Left lobe of liver (tissue), 2 donors: ENCODE measurements at places on chromosomes 13 and 19. TPM values are rescaled to one million over a fixed set of nuclear protein-coding genes. Genes with fewer than 3 reads are reported as not detected.

WDR88 gene
- total RNA-seq, result not detected

DNA sequence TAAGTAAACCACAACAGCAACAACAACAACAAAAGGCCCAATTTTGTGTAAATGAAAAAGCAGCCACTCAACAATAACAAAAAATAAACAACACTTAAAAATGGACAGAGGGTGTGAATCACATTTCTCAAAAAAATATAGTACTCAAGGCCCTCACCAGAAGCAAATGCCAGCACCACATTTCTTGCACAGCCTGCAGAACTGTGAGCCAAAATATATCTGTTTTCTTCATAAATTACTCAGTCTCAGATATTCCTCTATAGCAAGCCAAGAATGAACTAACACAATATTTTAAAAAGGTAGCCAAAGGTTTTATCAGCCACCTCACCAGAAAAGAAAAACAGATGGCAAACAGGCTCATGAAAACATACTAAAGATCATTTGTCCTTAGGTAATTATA is 3.9 kb upstream of the CD33 start:
- no peak for DNase-seq

GRCh38 chr19:5116292-5116691 is 147.4 kb downstream of the KDM4B start:
- DNase-seq, result no peak

GRCh38 chr19:9507285-9507684 is 8.9 kb upstream of the ZNF560 start:
- no peak for DNase-seq

- peak; percentile 88 for DNase-seq
These were observed 15.9 kb downstream of the TICAM1 start for GRCh38 chr19:4815426-4816201.

DNA sequence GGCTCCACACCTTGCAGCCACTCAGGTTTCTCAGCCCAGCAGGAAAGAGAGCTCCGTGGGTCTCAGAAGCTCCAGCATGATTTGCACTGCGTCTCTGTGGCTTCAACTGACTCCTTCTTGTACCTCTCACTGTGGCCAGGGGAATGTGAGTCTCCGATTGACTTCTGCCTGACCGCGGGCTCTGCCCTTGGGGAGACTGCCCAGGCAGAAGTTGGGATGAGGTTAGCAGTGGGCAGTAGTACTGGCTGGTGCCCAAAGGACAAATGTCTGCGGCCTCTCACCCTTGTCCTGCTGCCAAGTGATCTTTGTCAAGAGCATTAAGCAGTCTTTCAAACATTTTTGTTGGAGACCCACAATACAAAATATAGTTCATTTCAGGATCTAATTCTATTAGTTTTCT is 34.4 kb upstream of the FXYD3 start:
- peak; percentile 91 for DNase-seq

- DNase-seq, result no peak
These were observed 181.3 kb downstream of the PCDH9 start for GRCh38 chr13:67048821-67049150.

GRCh38 chr13:97716746-97717145 is 236.7 kb upstream of the IPO5 start:
- DNase-seq, result no peak

PPP1R13L gene
- 8.0 TPM for total RNA-seq

MAP3K10 gene
- 7.7 TPM for total RNA-seq

DNA sequence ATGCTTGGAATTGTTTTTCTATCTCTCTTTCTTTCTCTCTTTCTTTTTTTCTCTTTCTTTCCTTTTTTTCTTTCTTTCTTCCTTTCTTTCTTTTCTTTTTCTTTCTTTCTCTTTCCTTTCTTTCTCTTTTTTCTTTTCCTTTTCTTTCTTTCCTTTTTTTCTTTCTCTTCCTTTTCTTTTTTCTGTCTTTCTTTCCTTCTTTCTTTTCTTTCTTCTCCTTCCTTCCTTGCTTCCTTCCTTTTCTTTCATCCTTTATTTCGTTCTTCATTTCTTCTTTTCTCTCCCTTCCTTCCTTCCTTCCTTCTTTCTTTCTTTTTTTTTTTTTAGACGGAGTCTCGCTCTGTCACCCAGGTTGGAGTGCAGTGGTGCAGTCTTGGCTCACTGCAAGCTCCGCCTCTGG is 1.9 kb upstream of the MEX3D start:
- no peak for DNase-seq

DNA sequence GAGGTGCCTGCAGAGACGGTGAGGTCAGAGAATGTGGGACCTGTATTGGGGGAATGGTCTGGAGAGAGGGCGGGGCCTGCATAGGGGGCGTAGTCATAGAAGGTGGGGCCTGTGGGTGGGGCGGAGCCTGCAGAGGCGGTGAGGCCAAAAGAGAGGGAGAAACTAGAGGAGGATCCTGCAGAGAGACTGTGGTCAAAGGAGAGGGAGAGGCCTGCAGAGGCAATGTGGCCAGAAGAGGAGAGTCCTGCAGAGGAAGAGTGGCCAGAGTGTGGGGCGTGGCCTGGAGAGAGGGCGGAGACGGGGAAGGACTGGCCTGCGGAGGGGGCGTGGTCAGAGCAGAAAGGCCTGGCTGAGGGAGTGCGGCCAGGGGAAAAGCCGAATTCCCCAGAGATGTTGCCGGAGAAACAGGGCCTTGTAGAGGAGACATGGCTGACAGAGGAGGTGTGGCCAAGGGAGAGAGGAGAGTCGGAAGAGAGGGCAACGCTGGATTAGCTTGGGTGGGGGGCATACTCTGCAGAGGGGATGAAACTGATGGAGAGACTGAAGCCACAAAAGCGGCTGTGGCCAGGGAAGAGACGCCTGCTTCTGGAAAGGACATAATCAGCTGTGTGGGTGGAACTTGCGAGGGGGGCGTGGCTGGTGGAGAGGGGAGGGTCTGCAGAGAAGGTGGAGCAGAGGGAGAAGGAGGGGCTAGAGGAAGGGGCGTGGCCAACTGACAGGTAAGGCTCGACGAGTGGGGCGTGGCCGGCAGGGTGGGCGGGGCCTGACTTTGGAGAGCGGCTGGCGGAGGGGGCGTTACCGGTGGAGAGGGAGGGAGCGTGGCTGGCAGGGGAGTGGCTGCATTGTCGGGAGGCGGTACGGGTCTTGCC is 2.5 kb downstream of the PRR36 start:
- peak; percentile 76 for DNase-seq

DNA sequence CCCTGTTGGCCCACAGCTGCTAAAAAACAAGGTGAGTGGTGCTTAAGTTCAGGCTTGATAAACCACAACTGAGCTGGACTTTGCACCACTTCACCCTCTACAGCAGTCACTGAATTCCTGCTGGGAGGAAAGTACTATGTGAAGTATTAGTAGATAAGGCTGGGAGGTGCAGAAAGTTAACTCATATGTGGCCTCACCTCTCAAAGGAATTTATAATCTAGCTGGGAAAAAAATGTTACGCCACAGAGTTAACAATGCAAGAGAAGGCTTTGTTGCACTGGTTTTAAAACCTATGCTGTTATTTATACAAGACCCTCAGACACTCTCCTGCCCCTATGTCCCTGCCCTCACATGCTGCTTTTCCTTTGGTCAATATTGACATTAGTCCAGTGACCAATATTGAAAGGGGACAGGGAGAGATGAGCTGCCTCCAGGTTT is 60.9 kb downstream of the LIG4 start:
- DNase-seq, result peak; percentile 60

DNA sequence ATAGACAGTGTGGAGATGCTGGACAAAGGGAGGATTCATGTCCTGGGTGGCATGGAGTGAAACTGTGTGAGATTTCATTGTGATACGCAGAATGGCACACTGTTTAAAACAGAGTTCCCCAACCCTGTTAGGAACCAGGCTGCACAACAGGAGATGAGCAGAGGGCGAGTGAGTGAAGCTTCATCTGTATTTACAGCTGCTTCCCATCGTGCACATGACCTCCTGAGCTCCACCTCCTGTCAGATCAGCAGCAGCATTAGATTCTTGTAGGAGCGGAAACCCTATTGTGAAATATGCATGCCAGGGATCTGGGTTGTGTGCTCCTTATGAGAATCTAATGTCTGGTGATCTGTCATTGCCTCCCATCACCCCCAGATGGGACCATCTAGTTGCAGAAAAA is 72.5 kb downstream of the RAP2A start:
- no peak for DNase-seq

DNA sequence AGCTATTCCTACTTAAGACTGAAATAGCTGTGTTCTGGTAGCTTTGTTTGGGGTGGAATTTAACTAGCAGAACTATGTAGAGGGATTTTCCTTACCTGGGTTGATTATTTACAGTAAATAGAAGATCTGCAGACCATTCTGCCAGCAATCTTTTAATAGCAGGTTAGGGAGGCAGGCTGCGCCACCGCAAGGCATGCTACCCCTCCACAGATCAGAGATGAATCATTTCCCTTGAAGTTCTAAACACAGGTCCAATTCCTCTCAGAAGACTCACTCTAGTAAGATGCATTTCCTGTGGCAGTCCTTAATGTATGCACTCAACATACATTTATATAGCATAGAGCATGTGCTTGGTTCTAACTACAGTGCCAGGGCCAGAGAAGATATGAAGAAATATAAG is 109.0 kb downstream of the TNFRSF19 start:
- DNase-seq, result no peak

DNA sequence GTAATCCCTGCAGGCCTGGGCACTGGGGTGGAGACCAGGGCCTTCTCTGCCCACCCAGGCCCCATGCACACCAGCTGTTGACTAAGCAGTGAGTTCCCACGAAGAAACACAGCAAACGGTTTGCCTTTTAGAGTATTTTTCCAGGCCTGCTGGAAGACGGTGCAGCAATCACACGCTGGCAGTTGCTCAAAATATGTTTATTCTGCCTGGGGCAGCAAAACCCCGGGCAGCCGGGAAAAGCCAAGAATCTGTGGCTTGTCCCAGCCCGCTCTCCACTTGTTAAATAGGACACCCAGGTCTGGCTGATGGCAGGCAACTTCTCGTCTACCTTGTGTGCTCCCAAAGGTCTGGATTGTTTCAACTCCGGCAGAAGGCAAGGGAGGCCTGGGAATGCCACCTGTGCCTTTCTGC is 40.8 kb downstream of the GGACT start:
- DNase-seq, result peak; percentile 81

DNA sequence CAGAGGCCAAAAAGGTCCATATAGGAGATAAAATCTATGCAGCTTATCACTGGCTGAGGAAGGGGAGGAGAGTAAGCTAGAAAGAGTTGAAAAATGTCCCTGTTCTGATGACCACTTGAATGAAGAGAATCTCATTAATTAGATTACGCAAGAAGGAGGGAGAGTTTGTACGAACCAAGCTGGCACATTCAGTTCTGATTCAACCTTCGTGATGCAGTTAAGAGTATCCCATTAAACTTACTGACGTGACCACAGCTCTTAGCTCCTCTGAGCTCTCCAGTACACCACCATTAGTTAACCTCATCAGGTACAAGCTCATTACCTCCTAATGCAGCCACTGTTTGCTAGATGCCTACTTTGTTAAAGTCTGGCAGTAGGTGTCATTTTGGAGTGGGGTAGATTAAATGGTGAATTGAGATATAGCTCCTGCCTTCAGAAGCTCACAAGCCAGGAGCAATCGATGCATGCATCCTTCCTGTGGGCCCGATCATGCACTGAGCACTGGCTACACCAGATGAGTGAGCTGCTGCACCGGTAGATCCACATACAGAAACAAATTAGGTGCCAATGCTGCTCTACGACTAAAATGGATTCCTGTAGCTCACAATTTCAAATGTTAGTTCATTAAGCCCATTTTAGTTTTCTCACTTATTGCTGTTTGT is 458.3 kb downstream of the COG6 start:
- no peak for DNase-seq

GRCh38 chr13:106548064-106548696 is 12.7 kb upstream of the EFNB2 start:
- DNase-seq, result no peak

GRCh38 chr13:48680756-48681392 is 27.1 kb downstream of the CYSLTR2 start:
- no peak for DNase-seq

GRCh38 chr19:54473071-54473891 is at the start of gene CDC42EP5:
CDC42EP5 (minus strand) TSS chr19:54473296; CDS start chr19:54465547, 7,749 bp downstream.
- no peak for DNase-seq

GRCh38 chr13:51707461-51707860 is 96.5 kb downstream of the DHRS12 start:
- DNase-seq, result no peak

DNA sequence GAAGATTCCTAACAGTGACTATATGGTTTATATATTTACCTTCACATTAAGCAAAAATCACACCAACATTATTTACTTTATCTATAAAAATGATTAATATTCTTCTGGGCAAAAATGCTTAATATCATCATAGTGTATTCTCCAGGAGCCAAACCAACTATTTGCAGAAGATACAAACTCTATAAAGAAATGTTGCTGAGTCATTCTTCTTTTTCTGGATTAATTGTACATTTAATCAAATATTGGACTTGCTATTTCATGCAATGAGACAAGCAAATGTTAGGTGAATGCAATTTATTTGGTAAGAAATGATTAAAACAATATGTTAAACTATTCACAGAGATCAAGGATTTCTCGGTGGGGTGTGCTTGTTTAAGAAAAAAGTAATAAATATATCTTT is 1075.8 kb downstream of the PCDH9 start:
- DNase-seq, result no peak

SMAD9 gene
- total RNA-seq, result 0.70 TPM

GARIN5B gene
- not detected for total RNA-seq

RGS9BP gene
- 0.10 TPM for total RNA-seq

DNA sequence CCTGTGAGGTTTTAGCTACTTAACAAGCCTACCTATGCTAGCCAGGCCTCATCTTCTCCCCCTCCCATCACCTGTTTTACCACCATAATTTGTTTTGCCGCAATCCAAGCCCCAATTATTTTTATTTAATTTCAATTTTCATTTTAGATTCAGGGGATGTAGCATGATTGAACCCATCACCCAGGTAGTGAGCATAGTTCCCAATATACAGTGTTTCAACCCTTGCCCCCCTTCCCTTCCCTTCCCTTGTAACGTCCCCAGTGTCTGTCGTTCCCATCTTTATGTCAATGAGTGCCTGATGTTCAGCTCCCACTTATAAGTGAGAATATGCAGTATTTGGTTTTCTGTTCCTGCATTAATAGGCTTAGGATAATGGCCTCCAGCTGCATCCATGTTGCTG is 885.0 kb downstream of the UQCRFS1 start:
- no peak for DNase-seq

DNA sequence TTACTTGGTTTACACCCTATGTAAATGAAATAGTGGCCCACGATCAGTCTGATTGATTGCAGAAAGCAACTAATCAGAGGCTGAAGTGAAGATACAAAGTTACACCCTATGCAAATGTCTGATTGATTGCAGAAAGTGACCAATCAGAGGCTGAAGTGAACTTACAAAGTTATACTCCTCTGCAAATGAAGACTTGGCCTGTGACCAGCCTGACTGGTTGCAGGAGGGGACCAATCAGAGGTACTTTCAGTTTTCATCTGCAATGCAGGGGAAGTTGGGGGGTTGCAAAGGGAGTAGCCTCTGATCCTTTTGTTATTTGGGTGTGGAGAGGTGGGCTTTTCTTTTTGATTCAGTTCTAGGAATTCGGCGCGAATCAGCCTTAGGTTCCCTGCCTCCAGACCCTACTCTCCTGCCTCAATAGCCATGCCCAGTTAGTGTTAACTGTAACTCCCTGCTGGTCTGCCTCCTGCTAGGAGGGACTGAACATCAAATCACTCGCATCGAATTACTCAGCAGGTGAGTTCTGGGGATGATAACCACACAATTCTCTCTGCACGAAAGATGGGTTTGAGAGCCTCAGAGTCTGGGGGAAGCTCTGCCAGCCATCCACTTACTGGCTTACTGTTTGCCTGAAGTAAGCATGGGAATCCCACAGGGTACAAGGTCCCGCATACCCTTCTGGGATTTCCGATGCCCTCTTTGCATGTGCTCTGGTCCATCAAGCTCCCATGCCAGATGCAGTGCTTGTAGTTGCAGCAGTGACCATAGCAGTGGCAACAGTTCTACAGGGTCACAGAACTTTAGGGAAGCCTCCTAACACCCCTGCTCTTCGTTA is 7.5 kb downstream of the ARL11 start:
- no peak for DNase-seq

GPR12 gene
- not detected for total RNA-seq
